Upper lobe of right lung (tissue), 1 donor: ENCODE measurements at places on chromosomes 1 and 21.
A peak's percentile ranks its signal among the peaks of the same experiment; 100 is the strongest.

DNA sequence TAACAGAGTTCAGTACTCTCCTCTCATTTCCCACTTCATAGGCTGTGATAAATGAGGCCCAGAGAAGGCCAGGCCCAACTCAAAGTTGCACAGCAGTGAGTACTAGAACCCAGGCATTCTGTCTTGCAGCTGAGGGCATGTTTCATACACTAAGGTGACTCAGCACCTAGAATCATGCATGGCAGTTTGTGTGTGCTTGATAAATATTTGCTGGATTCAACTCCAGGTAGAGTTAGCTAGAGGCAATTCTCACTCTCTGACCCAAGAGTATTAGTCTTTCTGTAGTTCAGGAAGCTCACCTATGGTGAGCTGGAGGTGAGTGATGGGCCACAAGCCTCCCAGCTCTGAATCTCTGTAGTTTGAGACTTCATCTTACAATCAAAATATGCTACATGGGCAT is 10.7 kb downstream of the NKAIN1 start:
- no peak for DNase-seq

GRCh38 chr1:182095946-182096345 is 34.4 kb upstream of the ZNF648 start:
- no peak for DNase-seq

DNA sequence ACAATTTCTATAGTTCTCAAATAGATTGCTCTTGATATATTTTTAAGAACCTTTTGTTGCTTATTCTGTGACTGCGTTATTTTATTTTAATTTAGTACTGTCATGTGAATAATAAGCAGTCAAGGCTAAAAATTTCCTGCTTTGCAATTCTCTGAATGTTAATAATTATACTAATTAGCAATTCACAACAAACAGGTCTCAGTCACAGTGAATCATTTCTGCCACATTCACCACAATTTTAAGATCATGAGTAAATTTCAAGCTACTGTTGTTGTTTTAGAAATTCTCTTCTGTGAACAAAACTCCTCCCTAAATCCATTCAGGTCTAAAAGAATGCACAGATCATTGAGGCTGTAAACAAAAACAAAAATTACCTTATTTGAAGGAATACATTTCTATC is 339.6 kb upstream of the DPYD start:
- DNase-seq, result no peak

- no peak for DNase-seq
Measured at GRCh38 chr1:5597171-5597850, 394.9 kb downstream of the NPHP4 start.

DNA sequence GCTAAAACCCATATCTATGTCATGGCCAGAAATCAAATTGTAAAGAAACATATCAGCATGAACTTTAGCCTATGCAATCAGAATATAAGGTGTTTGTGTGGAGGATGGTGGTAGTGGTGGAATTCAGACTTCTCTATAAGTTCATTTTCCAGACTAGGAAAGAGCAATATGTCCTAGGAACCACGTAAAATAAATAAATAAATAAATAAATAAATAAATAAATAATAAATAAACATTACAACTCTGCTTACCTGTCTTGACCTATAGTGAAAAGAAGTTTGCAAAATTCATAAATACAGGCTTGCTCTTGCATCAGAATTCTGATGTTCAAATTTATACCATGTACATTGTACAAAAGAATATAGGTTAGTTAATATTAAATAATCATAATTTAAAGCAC is 1382.6 kb upstream of the ADGRL2 start:
- no peak for DNase-seq

GRCh38 chr1:212954514-212954913 is 4.2 kb downstream of the VASH2 start:
- DNase-seq, result no peak

GRCh38 chr1:84582802-84583587 is 8.8 kb upstream of the CTBS start:
- DNase-seq, result no peak

DNA sequence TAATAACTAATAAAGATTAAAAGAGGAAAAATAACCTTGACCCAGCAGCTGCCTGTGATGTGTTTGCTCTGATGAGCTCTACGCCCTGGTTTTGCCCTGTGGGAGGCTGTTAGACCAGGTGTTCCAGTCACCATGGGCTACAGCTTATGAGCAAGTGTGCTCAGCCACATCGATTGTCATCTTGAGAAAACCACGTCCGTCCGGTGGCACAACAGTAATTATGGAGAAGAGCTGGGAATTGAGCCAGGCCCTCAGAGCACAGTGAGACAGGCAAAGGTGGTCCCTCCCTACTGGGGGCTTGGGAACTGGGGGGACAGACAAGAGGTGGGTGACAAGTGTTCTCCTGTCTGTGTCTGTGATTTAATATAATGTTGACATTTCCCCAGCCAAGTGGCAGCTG is 420.5 kb downstream of the MATN1 start:
- no peak for DNase-seq

- no peak for DNase-seq
Measured at GRCh38 chr1:206582971-206583706, 29.1 kb downstream of the EIF2D start.

- DNase-seq, result no peak
Measured at GRCh38 chr1:212351588-212352362, 62.9 kb downstream of the PACC1 start.

DNA sequence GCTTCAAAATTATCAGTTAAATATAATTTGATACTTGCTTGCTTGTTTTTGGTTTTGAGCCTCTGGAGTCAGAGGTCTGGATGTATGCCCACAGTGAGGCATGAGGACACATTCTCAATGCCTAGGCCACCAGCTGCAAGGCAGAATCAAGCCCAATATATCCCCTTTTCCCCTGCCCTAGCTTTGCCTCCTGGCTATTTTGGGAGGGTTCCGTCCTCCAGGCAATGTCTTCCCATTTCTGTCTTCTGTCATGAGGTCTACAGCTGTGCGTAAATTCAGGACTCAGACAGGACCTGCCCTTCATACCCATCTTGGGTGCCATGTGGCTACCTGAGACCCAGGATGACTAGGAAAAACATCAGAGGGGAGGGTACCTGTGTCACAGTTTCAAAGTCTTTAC is 19.2 kb downstream of the NRDC start:
- no peak for DNase-seq

DNA sequence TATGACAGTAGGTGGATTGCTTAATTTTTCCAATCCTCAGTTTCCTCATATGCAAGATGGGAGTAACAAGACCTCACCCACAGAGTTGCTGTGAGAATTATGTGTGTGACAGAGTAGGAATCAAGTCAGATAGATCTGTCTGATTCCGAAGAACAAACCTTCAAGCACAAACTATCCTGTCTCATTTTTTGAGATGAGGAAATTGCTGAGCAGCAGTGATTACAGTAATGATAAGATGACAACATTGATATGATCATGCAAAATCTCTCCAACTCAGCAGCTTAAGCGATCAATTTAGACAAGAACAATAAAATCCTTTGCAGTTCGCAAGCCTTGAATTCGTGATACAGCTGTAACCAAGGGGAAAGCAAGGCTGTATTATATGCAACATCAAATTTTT is 474.1 kb downstream of the OMA1 start:
- DNase-seq, result no peak

GRCh38 chr21:45725844-45726200 is 82.3 kb downstream of the PCBP3 start:
- DNase-seq, result no peak

- DNase-seq, result no peak
Measured at GRCh38 chr1:170662561-170663403, 1.1 kb upstream of the PRRX1 start.

GRCh38 chr1:8925406-8925805 is 20.3 kb upstream of the CA6 start:
- DNase-seq, result no peak

- DNase-seq, result peak; percentile 84
Measured at GRCh38 chr1:154975409-154976059, 1.1 kb downstream of the CKS1B start.

GRCh38 chr1:208476846-208477170 is 232.6 kb upstream of the PLXNA2 start:
- no peak for DNase-seq

DNA sequence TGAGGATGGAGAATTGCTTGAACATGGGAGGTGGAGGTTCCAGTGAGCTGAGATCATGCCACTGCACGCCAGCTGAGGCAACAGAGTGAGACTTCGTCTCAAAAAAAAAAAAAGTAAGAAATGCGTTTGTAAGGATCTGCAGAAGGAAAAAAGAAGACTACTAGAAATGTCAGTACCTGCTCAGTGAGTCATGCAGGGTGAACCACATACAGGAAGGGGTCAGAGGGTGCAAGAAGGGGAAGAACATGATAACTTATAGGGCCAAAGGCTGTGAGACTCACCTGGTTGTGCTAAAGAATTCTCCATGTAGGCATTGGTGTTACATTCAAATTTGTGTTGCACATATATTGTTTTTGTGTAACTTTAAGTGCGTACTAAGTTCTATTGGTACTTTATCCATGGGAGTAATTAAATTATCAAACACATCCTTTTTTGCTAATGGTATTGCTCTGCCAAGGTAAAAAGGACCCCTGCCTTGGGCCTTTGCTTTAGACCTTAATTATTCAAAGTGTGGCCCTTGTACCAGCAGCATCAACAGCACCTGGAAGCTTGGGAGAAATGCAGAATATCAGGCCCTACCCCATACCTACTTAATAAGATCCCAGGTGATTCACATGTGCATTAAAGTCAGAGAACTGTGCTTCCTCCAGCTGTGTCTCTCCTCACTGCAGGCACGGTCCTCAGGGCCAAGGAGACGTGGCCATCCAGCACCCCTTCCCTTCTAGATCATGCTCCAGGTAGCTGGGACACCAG is 96.4 kb upstream of the PPP2R5A start:
- no peak for DNase-seq

DNA sequence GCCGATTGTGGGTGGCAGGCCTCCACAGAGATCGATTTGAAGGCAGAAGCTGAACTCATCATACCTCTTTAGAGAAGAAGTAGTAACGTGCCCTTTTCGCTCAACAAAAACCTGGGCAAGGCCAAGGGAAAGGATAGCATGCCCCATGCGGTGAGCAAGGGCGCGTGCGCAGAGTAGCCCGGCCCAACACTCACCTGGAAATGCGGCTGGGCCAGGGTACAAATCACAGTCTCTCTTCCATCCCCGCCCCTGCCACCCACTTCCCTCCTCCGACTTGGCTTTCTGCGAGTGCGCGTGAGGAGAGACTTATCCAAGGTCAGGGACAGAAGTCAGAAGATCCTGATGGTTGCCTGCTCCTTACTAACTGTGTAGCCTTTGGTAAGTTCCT is 160.7 kb upstream of the C1orf21 start:
- DNase-seq, result no peak

- DNase-seq, result no peak
Measured at GRCh38 chr21:45253633-45254459, 33.8 kb downstream of the POFUT2 start.

GRCh38 chr21:38389896-38390295 is 108.4 kb downstream of the ERG start:
- no peak for DNase-seq
